Hepatocyte (in vitro differentiated cells): ENCODE measurements at places on chromosomes 16 and 17. TPM values are rescaled to one million over a fixed set of nuclear protein-coding genes. Genes with fewer than 3 reads are reported as not detected.

The RNF112 gene
- 8.6 and 11.3 TPM in 2 replicates for polyA plus RNA-seq

The ANKRD40CL gene
- 2.8 and 3.9 TPM in 2 replicates for polyA plus RNA-seq

The HIGD1B gene
- 0.57 TPM in 1 of 2 replicates, not detected in the other for polyA plus RNA-seq

The CDRT4 gene
- polyA plus RNA-seq = 9.6 and 11.8 TPM in 2 replicates

The TEX14 gene
- 0.05 TPM in 1 of 2 replicates, not detected in the other for polyA plus RNA-seq

The SLC12A3 gene
- polyA plus RNA-seq = not detected in 2 replicates

The CTRL gene
- polyA plus RNA-seq = 12.5 and 13.4 TPM in 2 replicates

The TMED6 gene
- 3.1 and 4.3 TPM in 2 replicates for polyA plus RNA-seq

The CD19 gene
- not detected in 2 replicates for polyA plus RNA-seq

The ZNF597 gene
- polyA plus RNA-seq = 1.2 and 2.1 TPM in 2 replicates

The MYO1C gene
- polyA plus RNA-seq = 85.3 and 92.3 TPM in 2 replicates

The SEZ6L2 gene
- polyA plus RNA-seq = 39.9 and 45.8 TPM in 2 replicates
